Fibroblast of upper back skin (primary cell): ENCODE measurements at places on chromosomes 7 and 10.
A peak's percentile ranks its signal among the peaks of the same experiment; 100 is the strongest.

- DNase-seq: no peak
Observed at GRCh38 chr7:101575721-101576120, 53.4 kb downstream of the MYL10 start.

- DNase-seq: no peak
Observed at GRCh38 chr10:124598773-124599587, 137.4 kb downstream of the LHPP start.

GRCh38 chr7:156638443-156639077 is 2.0 kb upstream of the RNF32 start:
- no peak for DNase-seq

DNA sequence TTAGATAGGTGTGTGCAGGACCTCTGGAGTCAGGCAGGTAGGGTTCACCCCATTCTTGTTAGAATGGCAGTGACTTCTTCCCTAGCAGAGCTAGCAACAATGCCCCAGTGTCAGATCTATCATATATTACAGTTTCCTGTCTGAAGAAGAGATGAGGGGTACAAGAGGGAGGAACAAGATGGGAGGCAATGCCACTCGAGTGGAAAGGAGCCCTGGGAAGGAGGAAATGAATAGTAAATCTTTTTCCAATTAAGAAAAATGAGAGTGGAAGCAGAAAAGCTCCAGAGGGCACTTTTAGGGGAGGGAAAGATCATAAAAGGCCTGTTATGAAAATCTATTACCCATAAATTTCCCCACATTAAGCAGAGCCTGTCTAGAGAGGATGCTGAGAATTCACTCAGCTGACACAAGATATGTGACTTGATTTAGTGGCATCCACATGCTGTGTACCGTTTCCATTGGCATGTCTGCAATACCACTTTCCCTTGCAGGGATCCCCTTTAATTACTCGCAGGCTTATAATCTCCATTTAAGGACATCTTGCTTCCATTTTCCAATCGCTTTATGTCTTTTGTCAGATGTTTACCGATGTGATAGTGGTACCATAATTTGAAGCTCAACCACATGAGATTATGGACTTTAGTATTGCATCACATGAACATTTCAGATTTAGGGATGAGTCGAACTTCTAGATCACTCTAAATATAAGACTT is 70.0 kb upstream of the AGBL3 start:
- DNase-seq: peak; percentile 72

GRCh38 chr7:29877196-29877595 is 70.9 kb downstream of the WIPF3 start:
- no peak for DNase-seq

DNA sequence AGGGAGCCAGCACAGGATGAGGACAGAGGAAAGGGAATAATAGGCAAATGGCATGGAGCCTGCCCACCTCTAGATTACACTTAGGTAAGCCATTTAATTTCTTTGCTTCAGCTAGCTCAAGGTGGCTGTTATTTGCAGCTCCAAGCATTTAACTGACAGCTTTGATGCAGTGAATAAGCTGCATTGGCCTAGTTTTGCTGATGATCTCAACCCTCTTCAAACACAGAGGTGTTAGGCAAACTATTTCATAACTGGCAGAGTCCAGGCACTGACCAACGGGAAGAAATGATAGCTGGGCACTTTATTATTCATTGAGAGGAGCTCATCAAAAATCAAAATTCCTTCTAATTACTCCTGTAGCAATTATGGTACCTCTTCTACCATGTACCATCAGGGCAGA is 317.4 kb downstream of the BMPER start:
- DNase-seq: no peak
